Renal cortex interstitium (tissue), 15 donors: ENCODE measurements at places on chromosomes 5 and 9.

- DNase-seq, result no peak
Observed at GRCh38 chr5:107633171-107633901, 37.4 kb downstream of the EFNA5 start.

- no peak for DNase-seq
Observed at GRCh38 chr5:56757077-56757476, 58.3 kb upstream of the MAP3K1 start.

- DNase-seq, result no peak
Observed at GRCh38 chr9:89346696-89347095, 28.4 kb downstream of the SECISBP2 start.

- DNase-seq, result no peak
Observed at GRCh38 chr9:97903177-97903576, 19.1 kb downstream of the TRMO start.

DNA sequence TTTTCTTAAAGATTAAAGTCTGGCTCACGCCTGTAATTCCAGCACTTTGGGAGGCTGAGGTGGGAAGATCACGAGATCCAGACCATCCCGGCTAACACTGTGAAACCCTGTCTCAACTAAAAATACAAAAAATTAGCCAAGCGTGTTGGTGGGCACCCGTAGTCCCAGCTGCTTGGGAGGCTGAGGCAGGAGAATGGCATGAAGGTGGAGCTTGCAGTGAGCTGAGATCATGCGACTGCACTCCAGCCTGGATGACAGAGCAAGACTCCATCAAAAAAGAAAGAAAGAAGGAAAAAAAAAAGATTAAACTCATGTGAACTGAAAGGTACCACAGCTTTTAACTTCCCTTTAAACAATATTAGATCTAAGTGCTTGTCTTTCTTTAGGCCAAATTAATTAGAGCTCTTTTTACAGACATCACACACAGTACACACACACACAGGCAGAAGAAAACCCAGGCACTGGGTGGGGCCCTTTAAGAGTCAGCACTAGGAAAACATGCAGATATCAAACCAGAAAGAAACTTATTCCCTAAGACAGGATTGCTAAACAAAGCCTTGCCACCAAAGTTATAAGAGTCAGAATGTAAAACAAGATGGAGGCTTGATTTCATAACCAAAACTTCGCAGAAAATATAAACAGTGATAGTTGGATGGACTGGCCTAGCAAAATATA is 29.3 kb upstream of the UHRF2 start:
- no peak for DNase-seq

GRCh38 chr5:132397224-132397623 is 27.7 kb downstream of the SLC22A5 start:
- no peak for DNase-seq

GRCh38 chr9:125524583-125525355 is 182.2 kb downstream of the MAPKAP1 start:
- DNase-seq, result no peak

- no peak for DNase-seq
Observed at GRCh38 chr9:27622693-27623340, 49.5 kb upstream of the C9orf72 start.

DNA sequence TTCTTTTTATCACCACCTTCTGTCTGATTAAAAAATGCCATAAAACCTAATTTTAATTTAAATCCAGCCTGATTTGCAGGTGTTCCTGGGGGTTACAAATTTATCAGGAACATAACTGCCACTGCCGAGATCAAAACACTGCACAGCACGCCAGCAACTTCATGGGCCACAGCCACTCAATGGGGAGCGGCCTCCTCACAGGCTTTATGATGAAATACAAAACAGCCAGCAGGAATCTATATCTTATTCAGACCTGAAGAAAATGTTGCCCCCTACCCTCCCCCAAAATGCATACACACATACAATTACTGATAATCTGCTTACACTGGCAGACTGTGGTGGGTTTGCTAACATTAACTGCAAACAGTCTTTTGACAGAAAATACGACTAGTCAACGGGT is 151.7 kb upstream of the POU5F2 start:
- DNase-seq, result no peak

DNA sequence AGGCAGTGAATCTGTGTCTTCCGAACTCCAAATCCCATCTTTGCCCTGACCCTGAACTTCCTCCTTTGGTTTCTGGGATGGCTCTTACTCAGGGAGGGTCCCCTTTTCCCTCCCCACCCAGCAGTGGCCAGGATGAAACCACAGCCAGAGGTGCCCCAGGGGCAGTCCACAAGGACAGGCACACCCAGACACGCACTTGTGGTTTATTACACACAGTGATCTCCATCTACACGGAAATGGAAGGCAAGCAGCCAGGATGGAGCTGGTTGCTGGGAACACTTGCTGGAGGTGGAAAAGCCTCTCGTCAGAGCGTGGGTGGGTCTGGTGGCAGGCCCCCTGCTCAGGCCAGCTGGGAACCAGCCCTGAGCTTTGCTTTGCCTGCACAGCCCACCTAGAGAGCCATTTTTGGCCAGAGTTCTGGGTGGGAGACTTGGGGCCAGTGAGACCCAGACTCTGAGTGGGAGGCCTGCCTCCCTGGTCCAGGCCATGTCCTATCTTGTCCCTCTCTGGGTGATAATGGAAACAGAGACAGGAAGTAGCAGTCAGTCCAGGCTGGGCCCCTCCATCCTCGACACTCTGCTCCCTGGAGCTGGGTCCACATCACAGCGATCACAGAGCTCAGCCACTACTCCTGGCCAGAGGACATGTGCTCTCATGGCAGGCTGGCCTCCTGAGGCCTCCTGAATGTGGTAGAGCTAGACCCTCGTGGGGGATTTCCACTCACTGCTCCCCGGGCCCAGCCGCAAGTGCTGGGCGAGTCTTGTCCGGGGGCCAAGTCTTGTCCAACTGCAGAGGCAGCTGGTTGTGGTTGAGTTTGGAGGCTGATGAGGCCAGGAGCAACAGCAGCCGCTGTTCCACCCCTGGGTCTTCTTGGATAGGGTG is 5.1 kb upstream of the PHYKPL start:
- no peak for DNase-seq

DNA sequence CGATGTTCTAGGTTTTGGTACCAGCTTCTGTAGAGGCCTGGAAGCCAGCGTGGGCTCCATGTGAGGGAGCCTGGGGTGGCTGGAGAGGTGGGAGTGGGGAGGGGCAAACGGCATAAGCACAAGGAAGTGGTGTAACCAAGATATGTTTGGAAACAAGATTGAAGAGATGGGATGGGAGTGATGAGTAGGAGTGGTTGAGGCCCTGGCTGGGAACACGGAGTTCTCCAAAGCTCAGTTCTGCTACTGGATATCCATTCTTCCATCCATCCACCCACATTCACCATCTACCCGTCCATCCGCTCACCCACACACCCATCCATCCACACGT is 12.2 kb downstream of the TSPAN17 start:
- no peak for DNase-seq

DNA sequence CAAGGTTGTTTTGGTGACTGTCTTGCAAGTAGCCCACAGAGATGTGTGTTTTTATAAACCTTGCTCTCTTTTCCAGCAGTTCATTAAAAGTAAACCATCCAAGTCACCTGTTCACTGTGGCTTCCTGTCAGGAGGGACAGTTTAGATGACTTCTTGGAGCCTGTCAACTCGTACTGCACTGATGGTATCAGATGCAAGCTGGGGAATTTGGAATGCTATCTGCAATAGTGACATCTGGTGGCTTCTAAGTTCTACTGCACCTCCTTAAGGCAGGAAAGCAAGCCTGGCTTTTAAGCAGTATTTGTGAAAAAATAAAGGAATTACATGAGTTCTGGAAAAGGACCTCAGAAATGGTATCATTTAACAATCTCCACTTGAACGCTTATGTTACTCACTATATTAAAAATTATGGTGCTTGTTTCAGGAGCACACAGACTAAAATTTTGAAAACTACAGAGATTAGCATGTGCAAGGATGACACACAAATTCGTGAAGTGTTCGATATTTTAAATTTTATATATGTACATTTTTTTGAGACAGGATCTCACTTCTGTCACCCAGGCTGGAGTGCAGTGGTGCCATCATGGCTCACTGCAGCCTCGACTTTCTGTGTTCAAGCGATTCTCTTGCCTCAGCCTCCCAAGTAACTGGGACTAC is 164.0 kb downstream of the TTC39B start:
- DNase-seq, result peak; percentile 54

DNA sequence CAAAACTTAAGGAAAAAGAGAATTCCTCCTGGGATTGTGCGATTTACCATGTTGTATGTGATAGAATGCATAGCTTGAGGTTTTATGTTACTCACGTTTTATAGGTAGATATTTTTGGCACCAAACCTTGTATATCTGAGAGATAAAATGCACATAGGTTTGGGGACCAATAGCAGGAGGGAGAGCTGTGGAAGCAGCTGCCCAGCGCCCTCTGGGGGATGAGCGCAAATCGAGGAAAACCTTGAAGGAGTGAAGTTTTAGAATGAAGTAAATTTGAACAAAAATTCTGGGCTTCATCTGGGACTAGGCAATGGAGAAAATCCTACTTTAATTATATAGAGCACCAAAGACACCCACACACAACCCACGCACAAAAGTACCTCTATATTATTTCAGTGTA is 197.0 kb downstream of the ADCY2 start:
- DNase-seq, result no peak

GRCh38 chr5:158877706-158878105 is 222.0 kb downstream of the EBF1 start:
- DNase-seq, result no peak

DNA sequence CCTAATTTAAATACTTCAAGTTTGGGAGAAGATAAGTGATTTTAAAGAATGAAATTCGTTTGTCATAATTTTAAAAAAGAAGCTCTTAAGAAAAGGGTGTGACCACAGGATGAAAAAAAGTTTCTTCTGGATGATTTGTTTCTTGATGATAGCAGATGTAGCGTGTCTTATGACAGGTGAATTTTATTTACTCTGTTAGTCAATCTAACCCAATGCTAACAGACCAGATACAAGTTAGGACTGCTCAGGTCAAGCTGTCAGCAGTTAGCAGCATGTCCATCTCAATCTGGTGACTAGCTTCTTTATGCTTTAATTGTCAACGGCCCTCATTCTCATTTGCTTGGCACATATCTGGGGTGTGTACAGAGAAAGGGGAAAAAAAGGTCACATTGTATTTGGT is 456.0 kb downstream of the BNC2 start:
- DNase-seq, result no peak

GRCh38 chr9:121282277-121283079 is 14.5 kb downstream of the GSN start:
- DNase-seq, result no peak

DNA sequence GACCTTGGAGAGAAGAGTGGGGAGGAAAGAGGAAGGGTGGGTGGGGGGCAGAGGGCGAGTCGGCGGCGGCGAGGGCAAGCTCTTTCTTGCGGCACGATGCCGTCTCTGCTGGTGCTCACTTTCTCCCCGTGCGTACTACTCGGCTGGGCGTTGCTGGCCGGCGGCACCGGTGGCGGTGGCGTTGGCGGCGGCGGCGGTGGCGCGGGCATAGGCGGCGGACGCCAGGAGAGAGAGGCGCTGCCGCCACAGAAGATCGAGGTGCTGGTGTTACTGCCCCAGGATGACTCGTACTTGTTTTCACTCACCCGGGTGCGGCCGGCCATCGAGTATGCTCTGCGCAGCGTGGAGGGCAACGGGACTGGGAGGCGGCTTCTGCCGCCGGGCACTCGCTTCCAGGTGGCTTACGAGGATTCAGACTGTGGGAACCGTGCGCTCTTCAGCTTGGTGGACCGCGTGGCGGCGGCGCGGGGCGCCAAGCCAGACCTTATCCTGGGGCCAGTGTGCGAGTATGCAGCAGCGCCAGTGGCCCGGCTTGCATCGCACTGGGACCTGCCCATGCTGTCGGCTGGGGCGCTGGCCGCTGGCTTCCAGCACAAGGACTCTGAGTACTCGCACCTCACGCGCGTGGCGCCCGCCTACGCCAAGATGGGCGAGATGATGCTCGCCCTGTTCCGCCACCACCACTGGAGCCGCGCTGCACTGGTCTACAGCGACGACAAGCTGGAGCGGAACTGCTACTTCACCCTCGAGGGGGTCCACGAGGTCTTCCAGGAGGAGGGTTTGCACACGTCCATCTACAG is 760 bp downstream of the NPR3 start:
- DNase-seq, result peak; percentile 15

- no peak for DNase-seq
Observed at GRCh38 chr9:35636135-35636876, 14.4 kb downstream of the SIT1 start.

GRCh38 chr5:130693509-130693908 is 471.5 kb downstream of the HINT1 start:
- no peak for DNase-seq

GRCh38 chr5:143775258-143775657 is 36.7 kb upstream of the HMHB1 start:
- no peak for DNase-seq

- no peak for DNase-seq
Observed at GRCh38 chr5:115168829-115169486, 750 bp downstream of the TRIM36 start.

- DNase-seq, result no peak
Observed at GRCh38 chr5:103353581-103353980, 95.0 kb downstream of the MACIR start.

DNA sequence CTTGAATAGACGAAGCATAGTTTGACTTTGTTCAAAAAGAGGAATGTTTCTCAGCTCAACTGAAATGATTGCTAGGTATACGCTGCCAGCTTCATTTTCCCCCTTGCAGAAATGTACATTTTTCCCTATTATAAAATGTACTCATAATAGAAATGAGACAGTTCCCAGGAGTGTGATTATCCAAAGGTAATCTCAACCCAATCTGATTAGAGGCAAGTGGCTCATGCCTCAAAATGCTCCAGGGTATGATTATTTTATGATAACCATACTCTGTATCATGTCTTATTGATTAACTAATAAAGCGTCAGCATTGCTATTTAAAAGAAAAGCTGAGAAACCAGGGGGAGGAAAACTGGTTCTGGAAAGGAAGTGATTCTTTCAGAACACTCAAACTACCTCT is 54.9 kb upstream of the SMIM15 start:
- DNase-seq, result no peak

DNA sequence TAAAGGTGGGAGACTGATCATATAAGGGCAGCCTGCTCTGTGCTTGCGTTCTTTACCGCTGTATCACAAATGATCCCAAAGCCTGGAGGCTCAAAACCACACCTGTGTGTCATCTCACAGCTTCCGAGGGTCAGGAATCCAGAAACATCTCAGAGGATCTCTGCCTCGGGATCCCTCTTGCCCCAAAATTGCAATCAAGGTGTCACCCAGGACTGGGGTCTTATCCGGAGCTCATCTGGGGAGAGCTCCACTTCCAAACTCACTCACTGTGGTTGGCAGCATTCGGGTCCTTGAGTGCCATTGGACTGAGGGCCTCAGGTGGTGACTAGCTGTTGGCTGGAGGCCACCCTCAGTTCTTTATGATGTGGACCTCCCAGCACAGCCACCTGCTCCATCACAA is 26.7 kb upstream of the FCN2 start:
- no peak for DNase-seq

DNA sequence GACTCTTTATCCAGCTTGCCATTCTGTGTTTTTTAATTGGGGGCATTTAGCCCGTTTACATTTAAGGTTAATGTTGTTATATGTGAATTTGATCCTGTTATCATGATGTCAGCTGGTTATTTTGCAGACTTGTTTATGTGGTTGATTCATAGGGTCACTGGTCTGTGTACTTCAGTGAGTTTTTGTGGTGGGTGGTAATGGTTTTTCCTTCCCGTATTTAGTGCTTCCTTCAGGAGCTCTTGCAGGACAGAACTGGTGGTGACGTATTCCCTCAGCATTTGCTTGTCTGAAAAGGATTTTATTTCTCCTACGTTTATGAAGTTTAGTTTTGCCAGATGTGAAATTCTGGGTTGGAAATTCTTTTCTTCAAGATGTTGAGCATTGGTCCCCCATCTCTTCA is 381.1 kb downstream of the MAN2A1 start:
- DNase-seq, result no peak

GRCh38 chr5:135493406-135494180 is 41.4 kb upstream of the TIFAB start:
- no peak for DNase-seq
